Amniotic stem cell (primary cell): ENCODE measurements at places on chromosomes 2 and 18.

DNA sequence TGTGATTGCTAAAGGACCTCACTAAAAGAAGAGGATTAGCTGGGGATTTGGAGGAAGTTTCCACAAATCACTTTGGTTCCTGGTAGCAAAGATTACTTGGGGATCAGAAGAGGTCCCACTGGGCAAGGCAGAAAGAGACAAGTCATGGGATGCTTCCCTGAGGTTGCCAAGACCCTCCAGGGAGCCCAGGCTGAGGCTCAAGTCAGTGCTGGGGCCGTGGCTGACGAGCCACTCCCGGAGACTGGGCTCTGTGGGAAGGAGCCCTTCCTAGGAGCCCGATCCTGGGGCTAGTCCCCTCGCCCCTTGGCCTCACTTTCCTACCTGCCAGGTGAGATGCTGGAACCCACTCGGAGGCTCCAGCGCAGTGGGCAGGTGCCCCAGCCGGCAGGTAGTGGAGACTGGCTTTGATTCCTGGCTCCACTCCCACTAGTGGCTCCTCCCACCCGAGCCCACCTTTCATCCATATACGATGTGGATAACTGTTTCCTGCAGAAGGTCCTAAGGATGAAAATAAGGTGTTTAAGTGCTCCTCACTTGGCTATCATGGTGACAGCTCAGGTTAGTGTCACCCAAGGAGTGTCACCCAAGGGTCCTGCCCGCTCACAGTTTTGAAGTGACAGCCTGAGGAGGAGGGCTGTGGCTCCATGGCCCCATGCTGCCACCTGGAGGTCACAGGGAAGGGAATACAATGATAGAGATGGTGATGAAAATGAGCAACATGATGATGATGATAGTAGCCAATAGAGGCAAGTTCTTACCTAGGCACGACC, 100.5 kb downstream of the CAPN13 start:
- peak; percentile 43 for DNase-seq

DNA sequence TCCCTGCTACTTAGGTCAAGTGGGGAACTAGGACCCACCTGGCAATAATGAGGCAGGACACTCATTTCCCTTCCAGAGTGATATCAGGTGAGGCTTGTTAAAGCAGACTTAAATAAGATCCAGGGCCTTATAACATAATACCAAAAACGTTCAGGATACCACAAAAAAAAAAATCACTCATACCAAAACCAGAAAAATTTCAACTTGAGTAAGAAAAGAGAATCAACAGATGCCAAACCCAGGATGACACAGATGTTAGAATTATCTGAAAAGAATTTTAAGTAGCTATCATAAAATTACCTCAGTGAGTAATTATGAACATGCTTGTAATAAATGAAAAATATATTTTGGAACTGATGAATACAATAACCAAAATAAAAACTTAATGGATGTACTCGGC, 255.6 kb upstream of the OSR1 start:
- no peak for DNase-seq

DNA sequence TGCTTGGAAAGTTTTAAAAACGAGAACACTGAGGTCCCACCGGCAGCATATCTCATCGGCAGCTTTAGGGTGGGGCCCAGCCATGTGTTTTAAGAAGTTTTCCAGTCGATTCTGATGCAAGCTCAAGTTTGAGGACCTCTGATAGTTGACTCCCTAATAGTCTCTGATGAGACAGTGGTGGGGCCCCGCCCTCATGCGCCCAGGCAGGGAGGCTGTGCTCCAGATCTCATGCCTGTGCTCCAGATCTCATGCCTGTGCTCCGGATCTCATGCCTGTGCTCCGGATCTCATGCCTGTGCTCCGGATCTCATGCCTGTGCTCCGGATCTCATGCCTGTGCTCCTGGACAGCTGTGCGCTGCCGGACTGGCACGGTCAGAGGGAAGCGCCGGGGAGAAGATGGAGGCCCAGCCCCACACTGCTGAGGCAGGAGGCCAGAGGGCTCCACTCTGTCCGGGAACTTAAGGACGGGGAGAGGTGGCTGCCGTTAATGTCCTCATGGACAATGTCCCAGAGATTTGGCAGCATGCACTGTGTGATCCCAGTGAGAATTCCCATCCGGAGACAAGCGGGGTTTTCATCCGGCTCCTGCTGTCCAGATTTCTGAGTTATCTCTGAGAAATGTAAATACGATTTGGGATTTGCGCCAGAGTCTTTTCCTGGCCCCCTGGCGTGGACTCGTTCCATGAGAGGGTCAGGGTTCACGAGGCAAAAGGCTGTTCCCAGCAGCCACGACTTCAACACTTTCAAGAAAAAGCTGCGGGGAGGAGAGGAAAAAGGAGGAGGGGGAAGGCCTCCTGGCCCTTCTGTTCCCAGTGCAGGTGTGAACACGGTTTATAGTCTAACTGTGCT, 9.4 kb upstream of the COLEC11 start:
- DNase-seq: no peak

GRCh38 chr2:226631671-226632070, 167.9 kb downstream of the IRS1 start:
- no peak for DNase-seq

DNA sequence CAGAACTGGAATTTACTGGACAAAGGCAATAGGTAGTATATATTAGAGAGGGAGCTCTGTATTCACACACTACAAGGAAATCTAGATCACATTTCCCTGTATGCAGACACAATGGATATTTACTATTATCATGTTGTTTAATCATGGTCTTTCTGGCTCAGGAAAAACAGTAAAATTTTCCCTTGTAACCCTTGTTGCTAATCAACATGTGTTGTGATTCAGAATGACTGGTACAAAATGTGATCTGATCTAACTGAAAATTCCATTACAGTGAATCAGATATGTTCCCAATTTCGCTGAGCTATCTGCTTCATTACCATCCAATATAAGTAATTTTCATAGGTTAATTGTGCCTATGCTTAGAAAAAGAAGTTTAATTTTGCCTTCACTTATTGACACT, 1109.7 kb downstream of the LRP1B start:
- peak; percentile 28 for DNase-seq

DNA sequence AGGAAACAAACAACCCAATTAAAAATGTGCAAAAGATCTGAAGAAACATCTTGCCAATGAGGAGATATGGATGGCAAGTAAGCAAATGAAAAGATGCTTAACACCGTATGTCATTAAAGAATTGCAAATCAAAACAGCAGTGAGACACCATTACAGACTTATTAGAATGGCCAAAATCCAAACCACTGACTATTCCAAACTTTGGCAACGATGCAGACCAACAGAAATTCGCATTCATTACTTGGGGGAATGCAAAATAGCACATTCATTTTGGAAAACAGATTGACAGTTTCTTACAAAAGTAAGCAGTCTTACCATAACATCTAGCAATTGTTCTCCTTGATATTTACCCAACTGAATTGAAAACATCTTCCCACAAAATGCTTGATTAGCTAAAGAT, 1118.7 kb downstream of the SUCLG1 start:
- no peak for DNase-seq

DNA sequence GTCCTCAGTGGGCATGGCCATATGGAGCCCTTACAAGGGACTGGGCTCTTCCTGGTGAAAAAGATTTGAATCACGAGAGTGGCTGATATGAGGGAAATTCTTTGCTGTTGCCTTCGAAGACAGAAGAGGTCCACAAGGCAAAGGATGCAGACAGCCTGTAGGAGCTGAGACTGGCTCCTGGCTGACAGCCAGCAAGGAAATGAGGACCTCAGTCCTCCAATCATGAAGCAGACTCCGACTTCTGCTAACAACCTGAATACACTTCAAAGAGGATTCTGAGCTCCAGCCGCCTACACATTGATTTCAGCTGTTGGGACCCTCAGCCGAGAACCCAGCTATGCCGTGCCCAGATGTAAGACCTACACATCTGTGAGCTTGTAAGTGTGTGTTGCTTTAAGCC, 3.0 kb upstream of the ST8SIA5 start:
- no peak for DNase-seq
